Glutamatergic neuron (in vitro differentiated cells): ENCODE measurements at places on chromosomes 7 and 10.

DNA sequence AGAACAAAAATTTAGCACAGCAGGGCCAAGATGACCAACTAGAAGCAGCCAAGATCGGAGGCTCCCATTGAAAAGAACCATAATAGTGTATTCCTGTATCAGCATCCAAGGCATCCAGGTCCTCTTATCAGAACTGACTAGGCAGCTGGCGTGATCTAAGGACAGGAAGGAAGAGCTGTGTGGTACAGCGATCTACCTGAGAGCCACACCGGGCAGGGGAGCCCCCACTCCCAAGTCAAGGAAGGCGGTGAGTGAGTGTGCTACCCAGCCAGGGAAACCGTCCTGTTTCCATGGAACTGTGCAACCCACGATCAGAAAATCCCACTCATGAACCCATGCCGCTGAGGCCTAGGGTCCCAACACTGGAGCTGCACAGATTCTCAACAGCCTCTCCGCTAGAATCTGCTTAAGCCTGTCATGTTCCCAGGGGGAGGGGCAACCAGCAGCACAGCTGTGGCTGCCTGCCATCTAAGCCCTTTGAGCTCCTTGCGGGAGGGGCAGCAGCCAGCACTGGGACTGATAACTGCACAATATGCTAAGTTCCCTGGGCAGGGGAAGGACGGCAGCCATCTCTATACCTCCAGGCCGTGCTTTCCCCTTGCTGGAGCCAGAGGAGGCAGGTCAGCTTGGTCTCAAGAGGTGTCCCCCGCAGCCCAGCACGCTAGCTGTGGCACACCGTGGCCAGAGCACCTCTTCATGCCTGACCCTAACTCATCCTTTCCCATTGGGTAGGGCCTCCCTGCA lies 213.0 kb upstream of the SMIM30 start:
- DNase-seq: peak; percentile 81

- no peak for DNase-seq
These were observed 61.1 kb downstream of the SORCS1 start for GRCh38 chr10:107103174-107104025.

- DNase-seq: no peak
These were observed 824.9 kb downstream of the TNS3 start for GRCh38 chr7:46756996-46757395.

GRCh38 chr7:82221152-82221674 lies 222.4 kb downstream of the CACNA2D1 start:
- no peak for DNase-seq

- DNase-seq: no peak
These were observed 155.0 kb upstream of the CHST15 start for GRCh38 chr10:124248056-124249045.

GRCh38 chr10:78178940-78179339 lies 145.3 kb downstream of the RPS24 start:
- DNase-seq: no peak

DNA sequence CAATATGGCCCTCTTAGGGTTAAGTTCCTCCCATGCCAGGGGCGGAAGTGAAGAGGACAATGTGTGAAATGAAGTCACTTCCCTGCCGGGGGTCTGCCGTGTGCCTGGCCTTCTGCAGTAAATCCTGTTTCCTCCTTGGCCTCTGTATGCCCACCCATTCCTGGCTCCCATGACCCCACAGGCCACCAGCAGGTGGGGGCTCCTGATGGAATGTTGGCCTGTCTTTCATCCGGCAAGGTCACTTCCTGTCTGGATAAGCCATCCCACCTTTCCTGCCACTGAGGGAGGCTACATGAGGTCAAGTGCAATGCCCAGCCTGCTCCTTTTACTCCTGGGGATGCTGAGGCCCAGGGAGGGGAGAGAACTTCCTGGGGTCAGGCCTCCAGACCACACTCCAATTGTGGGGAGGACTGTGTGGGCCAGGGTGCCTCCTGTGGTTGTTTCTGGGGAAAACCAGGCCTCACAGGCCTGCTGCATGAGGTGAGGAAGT lies 22.3 kb downstream of the PALD1 start:
- no peak for DNase-seq

DNA sequence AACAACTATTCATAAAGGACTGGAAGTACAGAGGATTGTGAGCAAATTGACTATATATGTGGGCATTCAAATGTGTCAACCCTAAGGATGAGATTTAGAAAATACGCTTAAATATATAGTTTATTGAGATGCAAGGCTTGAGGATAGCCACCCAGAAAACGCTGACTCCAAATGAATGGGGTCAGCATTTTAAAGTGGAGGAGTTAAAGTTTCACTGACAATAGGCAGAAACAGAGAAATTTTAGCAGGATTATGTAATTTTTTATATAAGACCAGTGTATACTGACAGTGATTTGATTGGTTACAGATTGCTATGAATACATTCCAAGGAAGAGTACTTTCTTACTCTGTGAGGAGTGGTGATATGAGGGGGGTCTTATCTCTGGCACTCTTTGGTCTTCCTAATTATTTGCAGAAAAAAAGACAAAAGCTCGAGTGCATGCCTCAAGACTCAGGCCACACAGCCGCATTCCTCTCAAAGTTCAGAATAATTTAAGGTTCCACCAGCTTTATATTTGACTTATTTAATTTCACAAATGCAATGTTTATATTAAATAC lies 38.6 kb upstream of the ARL4A start:
- no peak for DNase-seq

- no peak for DNase-seq
These were observed 449.7 kb upstream of the KLF6 start for GRCh38 chr10:4234661-4235060.

- no peak for DNase-seq
These were observed 6.7 kb upstream of the ADAM12 start for GRCh38 chr10:126394948-126395347.

- no peak for DNase-seq
These were observed 76.1 kb downstream of the ADD3 start for GRCh38 chr10:110083884-110084283.

DNA sequence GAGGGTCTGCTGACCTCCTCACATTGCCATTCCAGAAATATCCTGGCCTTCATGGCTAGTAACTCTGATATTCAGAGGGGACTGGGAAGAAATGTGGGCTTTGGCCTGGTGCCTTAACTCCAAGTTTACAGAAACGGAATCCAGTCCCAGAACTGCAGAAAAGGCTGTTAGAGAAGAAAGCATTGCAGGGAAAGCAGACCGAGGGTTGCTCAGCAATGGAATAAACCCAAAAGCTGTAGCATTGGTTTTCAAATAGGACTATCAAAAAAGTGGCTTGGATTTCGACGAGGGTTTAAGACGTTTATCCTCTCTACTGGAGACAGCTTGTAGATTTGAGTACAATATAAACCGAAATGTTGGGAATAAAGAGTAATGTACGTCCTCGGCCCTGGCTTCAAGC lies 425.8 kb upstream of the FOXK1 start:
- DNase-seq: no peak

- no peak for DNase-seq
These were observed 230.8 kb upstream of the LRRTM3 start for GRCh38 chr10:66695046-66695445.

DNA sequence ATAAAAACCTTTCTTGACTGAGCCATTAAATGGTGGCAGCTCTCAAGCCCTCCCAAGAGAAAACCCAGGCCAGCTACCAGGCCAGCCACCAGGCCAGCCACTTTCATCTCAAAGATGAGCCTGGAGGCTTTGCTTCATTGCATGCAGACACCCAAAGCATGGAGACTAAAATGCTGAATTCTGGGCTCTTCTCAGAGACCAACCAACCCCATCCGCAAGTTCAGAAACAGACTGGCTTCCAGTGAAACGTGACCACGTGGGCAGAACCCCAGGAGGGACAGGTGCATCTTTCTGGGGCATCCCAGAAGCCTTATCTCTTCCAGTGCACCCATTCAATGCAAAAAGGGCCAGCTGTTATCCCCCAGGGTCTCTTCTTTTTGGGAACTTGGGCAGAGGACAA lies 20.9 kb downstream of the CHST15 start:
- DNase-seq: no peak

DNA sequence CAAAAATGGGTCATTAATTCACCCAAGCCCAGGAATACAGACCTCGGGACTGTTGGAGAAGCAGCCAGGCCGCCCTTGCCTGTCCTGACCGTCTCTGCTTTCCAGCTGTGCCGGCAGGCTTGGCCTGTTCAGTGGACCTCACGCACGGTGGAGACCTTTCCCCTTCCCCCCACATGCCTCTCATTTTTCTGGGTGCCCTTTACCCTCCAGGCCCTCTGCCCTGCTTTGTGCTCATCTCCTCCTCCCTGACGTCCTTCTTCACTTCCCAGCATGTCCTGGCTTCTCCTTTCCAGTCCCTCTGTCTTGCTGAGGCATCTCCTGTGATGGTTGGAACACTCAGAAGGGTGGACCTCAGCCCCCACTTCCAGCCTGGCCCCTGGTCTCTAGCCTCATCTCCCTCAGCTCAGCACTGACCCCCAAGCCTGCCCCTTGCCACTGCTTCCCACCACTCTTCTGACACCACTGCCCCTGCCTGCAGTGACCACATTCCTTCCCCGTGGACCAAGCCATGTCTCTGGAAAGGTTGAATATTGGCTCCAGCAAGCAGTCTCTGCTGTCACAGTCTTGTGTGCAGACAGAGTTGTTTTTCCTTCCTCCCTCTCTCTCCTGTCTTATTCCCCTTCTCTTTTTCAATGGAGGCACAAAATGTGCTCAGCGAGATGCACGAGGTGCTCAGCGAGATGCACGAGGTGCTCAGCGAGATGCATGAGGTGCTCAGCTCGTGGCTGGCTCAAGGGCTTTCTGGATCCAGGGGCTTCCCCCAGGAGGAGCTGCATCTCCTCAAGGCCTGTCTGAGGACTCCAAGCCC lies 14.9 kb downstream of the BAG3 start:
- no peak for DNase-seq

DNA sequence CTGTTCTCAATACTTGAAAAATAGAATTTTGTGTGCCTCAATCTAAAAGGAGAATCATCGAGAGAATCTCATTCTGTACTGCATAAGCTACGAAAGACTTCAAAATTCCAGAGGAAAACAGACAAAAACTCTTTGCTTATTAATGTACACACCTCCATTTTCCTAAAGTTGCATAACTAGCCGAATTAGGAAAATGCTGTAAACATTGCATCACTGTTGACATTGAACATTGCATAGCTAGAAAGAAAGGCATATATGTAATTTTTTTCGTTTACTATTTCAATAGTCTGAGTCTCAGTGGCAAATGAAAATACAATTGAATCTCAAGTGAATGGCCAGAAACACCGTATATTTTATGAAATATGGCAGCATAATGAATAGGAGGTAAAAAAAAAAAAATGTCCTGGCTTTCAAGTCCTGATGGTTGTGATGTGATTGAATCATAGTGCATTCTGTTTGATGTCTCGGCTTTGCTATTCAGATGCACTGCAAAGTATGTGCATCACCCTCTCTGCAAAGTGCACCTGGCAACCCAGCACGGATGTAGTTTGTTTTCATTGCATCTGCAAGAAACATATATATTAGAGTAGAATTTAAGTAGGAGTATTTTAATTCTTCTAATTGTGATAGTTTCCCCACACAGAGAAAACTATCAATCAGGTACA lies 196.7 kb downstream of the VTI1A start:
- no peak for DNase-seq

DNA sequence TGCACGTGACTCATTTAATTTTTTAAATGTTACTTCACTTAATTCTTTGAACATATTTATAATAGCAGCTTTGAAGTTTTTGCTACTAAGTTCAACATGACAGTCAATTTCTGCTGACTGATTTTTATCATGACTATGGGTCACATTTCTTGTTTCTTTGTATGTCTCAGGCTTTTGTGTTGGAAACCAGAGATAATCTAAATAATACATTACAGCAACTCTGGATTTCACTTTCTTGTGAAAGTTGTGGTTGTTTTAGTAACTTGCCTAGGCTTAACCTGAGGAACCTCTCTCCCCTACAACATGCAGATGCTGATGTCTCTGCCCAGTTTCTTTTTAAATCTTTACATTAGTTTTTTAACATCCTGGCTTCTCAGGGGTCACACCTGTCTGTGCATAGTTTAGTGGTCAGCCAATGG lies 180.8 kb downstream of the CCDC71L start:
- DNase-seq: no peak

- DNase-seq: no peak
These were observed 238.6 kb upstream of the LRRN3 start for GRCh38 chr7:110852156-110852940.

GRCh38 chr7:151051108-151051507 lies 2.8 kb downstream of the ASIC3 start:
- peak; percentile 62 for DNase-seq

- no peak for DNase-seq
These were observed 83.4 kb downstream of the ZNF365 start for GRCh38 chr10:62457598-62457997.

DNA sequence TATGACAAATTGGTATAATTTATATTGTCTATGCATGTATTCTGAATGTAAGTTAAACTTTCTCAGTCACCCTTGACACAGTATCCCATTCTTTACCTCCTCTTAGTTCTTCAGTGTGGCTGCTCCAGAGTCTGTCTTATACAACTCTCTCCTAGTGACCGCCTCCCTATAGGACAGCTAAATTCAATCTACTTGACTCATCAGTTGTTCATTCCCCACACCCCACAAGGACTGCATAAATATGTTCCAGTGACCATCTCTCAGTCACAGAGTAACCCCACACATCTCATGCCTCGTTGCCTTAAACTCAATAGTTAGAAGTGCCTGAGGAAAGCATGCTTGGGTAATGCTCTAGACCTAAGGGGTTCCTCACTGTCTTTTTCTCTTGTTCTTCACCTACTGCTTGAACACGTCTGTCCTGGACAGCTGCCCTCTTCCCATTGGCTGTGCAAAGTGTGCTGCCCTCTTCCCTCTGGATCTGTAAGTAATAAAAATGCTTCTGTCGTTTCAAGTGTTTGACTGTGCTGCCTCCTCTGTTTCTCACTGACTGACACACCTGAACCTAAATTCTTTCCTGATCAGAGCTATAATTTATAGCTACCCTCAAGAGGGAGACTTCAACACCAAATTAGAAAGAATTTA lies 494.6 kb upstream of the GRM3 start:
- DNase-seq: no peak

DNA sequence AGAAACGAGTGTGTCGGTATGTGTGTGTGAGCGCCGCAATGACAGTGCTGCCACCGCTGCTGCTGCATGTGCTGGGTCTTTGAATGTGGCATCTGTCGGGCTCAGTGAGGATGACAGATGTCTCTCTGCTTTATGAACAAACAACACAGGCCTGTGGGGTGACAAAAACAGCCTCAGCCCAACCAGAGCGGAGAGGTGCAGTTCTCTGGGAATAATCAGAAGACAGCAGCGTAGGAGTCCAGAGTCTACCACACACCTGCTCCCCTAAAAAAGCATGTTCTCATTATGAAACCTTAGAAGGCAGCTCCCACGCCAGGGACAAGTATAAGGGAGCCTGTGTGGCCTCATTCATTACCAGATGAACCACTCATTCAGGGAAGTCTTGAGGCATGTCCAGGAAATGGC lies 278.3 kb downstream of the KCNMA1 start:
- DNase-seq: no peak

- no peak for DNase-seq
These were observed 341.9 kb downstream of the LRMDA start for GRCh38 chr10:75773231-75773780.

GRCh38 chr7:35723011-35723410 lies 28.1 kb upstream of the HERPUD2 start:
- DNase-seq: no peak

- DNase-seq: no peak
These were observed 17.8 kb upstream of the CCDC71L start for GRCh38 chr7:106678795-106679152.

- no peak for DNase-seq
These were observed 2.5 kb downstream of the VOPP1 start for GRCh38 chr7:55569797-55570196.
